Fibroblast of skin of right quadriceps (primary cell): ENCODE measurements at places on chromosomes 16 and 17.
A peak's percentile ranks its signal among the peaks of the same experiment; 100 is the strongest.

GRCh38 chr16:84501077-84501735 is 3.3 kb downstream of the MEAK7 start:
- DNase-seq: peak; percentile 50

DNA sequence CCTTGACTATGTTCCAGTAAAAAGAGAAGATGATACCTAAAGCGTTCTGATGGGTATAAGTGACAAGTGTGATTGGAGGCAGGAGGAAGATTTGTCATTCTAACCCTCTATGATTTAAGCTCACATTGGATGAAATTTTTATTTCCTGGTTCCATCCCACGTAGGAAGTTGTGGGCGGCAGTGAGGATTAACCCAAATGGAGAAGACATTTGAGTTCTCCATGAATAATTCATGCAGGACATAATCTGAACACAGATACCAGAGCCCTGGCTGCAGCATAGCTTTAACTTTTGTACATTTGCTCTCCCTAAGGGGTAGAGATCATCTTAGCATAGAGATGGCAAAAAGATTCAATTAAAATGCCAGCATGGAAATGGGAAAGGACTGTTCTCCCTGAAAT is 146.3 kb downstream of the SLC39A11 start:
- DNase-seq: no peak

GRCh38 chr16:50234771-50235556 is 31.4 kb upstream of the ADCY7 start:
- peak; percentile 61 for DNase-seq

DNA sequence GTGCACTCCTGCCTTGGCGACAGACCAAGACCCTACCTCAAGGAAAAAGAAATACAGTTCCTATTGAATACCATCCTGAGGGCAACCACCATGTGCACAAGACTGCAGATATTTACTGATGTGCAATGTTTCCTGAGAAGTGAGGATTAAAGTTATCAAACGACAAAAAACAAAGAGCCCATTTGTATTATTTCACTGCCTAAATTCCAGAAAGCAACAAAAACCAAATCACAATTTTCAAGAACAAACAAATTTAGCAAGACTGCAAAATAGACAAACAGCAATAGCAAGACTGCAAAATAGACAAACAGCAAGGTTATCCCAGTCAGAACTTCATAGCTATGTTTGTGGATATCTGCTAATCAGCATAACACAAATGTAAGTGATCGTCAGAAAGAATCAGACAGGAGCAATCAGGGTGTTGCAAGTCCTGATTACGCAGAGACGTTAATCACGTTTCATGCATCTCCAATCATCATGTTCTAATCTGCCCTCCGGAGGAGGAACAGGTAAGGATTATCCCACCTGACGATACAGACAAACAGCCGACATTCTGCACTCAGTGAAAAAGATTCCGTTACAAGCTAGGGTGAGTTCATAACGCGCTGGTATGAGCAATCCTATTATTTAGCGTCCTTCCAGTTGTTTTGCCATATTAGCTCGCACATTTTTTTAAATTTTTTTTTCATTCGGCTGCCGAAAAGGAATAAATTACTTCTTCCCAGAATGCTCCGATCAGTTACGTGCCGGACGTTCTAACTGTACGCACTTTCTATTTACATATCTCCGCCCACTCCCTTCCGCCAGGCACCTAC is 2.9 kb downstream of the TMEM107 start:
- DNase-seq: peak; percentile 99

DNA sequence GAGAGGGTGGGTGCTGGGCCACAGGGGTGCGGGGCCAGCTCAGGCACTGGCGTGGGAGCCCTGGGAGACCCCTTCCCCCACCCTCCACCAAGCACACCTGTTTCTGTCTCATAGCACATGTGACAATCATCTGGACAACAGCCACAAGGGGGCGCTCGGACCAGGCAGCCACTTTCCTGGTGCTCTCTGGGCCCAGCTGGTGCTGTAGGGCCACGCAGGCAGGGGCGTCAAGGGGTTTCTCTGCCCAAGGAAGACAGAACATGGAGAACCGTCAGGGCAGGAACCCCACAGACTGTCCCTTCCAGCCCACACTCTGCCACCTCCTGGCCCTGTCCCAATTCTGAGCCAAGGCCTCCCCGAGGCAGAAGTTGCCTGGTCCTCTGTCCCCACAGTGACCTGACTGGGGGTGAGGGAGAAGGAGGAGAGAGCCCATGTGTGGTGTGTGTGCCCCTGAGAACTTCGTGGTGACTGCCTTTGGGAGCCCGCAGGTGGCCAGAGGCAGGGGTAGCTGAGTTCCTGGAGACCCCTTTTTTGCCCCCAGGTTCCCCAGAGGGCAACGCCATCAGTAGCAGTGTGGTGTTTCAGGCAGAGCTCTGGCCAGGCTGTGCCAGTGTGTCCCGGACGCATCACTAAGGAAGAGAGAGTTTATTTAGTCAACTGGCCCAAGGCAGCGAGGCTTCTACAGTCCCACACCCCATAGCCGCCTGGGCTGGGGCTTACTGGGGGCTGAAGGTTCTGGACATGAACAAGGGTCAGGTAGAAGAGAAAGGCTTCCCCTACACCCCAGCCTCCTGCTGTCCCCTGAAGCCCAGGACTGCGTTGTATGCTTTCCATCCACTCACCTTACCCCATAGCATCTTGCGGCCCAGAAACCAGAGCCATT is 3.1 kb upstream of the SETD6 start:
- DNase-seq: peak; percentile 51

- DNase-seq: peak; percentile 36
These were observed at the start of gene NOTUM for GRCh38 chr17:81961087-81961511. NOTUM (minus strand) TSS chr17:81961187; CDS start chr17:81960909, 278 bp downstream.

- DNase-seq: no peak
These were observed 413.9 kb upstream of the MAF start for GRCh38 chr16:80014241-80014939.

- no peak for DNase-seq
These were observed 5.1 kb upstream of the RANGRF start for GRCh38 chr17:8283356-8283755.

DNA sequence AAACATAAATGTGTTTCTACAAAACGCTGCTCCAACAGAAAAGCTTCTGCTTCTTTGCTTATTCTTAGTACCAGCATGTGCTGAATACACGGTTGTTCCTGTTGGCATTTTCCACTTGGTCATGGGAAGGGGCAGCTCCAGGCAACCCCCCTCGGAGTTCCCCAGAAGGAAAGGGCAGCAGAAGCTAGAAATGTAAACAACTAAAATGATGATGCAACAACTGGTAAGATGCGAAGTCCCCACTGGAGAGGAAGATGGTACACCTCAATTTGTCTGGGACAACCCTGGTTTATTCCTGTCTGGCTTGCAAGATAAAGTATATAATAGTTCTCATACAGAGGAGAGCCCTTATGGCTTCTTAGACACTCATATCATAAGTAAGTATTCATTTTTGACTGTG is 9.2 kb upstream of the CCL13 start:
- DNase-seq: no peak

GRCh38 chr16:22631264-22631663 is 120.6 kb downstream of the NPIPB5 start:
- DNase-seq: no peak

GRCh38 chr17:40490289-40490853 is 11.1 kb downstream of the TNS4 start:
- DNase-seq: peak; percentile 80

DNA sequence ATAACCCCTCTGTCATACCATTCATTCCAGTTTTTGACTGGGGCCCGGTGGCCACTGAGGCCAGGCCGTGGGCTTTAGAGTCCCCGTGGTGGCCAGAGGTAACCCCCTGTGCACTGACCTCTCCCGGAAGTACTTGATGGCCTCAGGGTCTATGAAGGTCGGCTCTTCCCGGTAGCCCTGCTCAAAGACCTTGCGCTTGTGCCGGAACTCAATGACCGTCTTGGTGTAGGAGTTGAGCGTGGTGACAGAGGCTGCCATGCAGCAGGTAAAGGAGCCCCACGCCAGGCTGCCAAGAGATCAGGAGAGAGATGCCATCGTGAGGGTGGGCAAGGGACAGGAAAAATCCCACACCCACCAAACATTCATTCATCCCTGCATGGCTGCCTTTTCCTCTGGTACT is 234.8 kb downstream of the GSG1L start:
- no peak for DNase-seq

- no peak for DNase-seq
These were observed 7.8 kb downstream of the CSF3 start for GRCh38 chr17:40022961-40023541.

DNA sequence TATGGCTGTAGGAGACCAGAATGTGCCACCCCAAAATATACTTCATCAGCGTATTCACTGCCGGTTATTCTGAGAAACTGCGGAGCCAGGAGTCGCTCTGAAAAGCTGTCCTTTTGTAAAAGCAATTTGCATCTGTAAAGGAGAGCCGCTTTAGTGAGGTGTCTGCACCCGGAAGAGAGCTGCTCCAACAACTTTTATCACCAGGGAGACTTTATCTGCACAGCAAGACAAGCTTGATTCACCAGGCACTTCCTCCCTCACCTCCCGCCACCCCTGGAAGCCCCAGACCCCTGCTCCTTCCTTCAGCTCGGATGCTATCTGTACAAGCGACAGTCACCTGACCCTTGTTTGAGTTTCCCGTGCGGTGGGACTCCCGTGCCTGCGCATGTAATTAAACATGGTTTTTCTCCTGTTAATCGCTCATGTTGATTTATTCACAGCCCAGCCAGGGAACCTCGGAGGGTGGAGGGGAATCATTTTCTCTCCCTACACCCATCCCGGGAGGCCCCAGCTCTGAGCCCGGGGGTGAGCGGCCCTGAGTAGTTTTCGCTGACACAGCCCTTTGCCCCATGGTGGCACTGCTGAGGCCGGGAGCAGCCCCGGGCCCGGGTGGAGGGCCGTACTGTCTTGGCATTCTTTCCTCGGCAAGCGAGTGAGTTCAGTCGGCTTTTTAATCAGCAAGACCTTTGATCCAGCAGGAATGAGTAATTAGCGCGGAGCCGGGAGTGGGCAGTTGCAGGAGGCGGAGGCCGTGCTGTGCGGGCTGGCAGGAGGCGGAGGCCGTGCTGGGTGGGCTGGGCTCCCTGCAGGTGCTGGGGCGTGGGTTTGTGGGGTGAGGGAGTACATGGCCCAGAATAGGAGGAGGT is 222.7 kb upstream of the CIBAR2 start:
- DNase-seq: no peak

DNA sequence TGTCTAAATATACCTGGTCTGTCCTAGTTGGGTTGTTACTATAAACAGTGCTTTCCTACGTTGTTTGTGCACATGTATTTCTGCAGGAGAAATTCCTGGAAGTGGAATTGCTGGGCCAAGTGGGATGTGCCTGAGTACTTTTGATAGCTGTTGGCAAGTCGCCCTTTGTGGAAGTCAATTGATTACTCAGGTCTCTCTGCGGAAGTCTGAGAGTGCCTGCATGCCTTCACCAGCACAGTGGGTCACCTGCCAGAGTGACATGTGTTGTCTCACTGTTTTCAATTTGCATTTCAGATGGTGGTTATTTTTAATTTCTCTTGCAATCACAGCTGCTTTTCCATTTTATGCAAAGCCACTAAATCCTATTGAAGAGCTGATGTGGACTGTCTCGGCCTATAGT is 2.3 kb upstream of the MVD start:
- DNase-seq: no peak

DNA sequence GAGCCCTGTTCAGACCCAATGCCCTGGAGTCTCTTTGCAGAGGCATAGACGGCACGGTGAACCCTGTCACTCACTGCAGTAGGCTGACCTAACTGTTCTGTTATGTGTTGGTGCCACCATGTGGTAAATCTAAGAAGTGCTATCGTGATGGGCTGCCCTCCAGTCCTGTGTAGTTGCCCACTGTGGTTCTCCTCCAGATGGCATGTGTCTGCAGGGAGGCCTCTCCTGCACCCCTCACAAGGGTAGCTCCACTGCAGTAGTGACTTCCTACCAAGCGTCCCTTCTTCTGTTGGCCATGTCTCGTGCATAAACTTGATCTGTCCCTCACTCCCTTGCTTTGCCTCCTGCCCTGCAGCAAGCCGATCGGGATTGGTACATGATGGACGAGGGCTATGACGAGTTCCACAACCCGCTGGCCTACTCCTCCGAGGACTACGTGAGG is 5.8 kb downstream of the DHX38 start:
- peak; percentile 28 for DNase-seq

- no peak for DNase-seq
These were observed 215.2 kb upstream of the WSCD1 start for GRCh38 chr17:5854871-5855554.

- DNase-seq: peak; percentile 42
These were observed 5.4 kb upstream of the STAC2 start for GRCh38 chr17:39231091-39231561.

- DNase-seq: no peak
These were observed 793 bp upstream of the IRX3 start for GRCh38 chr16:54287131-54288029.

GRCh38 chr17:8234361-8235270 is 13.2 kb downstream of the CTC1 start:
- no peak for DNase-seq

- no peak for DNase-seq
These were observed 406.6 kb upstream of the SALL1 start for GRCh38 chr16:51557670-51558069.

DNA sequence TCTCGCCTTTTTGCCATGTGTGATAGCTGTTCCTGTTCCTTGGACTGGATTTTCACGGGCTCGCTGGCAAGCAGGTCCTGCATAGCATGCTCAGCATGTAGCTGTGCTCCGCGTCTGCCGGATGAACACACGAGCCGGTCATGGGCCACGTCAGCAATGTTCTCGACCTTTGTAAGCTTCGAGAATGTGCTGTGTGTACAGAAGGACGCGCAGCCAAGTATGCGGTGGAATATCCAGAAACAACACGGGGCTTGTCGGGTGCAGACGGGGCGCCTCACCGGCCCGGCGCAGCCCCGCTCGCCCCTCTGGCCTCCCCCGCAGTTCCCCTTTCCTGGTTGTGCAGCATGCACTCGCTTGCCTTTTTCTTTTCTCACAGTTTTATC is 42.2 kb downstream of the RPTOR start:
- DNase-seq: no peak

- no peak for DNase-seq
These were observed 51.5 kb downstream of the TENT4B start for GRCh38 chr16:50204453-50205108.

DNA sequence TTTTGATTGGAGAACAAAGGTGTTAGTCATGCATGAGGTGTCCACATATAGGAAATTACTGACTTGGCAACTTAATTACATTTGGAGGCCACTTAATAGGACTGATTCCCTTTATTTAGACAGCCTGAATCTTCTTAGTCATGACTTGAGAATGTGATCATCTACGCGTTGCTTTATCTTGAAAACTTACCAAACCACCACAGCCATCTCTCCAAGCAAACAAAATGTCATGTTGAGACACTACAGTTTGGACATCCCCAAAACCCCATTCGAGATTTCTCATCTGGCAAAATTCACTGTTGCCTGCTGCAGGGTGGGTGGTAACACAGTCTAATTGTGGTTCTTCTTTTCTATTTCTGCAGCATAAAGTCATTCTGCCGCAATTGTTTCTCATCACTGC is 176.5 kb upstream of the CDH5 start:
- peak; percentile 95 for DNase-seq

- DNase-seq: peak; percentile 98
These were observed at the start of gene BORCS6 for GRCh38 chr17:8189711-8190477. BORCS6 (minus strand) TSS chr17:8190180; CDS start chr17:8190140, 40 bp downstream.
